Smooth muscle cell of the pulmonary artery (primary cell): ENCODE measurements at places on chromosomes 7 and 10. TPM values are rescaled to one million over a fixed set of nuclear protein-coding genes. Genes with fewer than 3 reads are reported as not detected.

Gene ZNF485
- 1.6 and 2.7 TPM in 2 replicates for total RNA-seq

Gene NEBL
- 0.65 TPM in 1 of 2 replicates, not detected in the other for total RNA-seq

Gene PON3
- 0.13 TPM in 1 of 2 replicates, not detected in the other for total RNA-seq

Gene DYNC1I1
- total RNA-seq: 1.0 and 1.5 TPM in 2 replicates

Gene COL13A1
- total RNA-seq: 5.0 and 38.9 TPM in 2 replicates

Gene BMPER
- total RNA-seq: 18.8 and 40.1 TPM in 2 replicates

Gene SP4
- 4.8 and 6.8 TPM in 2 replicates for total RNA-seq

Gene AGR2
- total RNA-seq: not detected in 2 replicates

Gene GPR158
- 0.26 and 0.33 TPM in 2 replicates for total RNA-seq

Gene FGFBP3
- 0.33 and 0.36 TPM in 2 replicates for total RNA-seq

Gene AFAP1L2
- total RNA-seq: 0.17 and 1.2 TPM in 2 replicates

Gene SEC61A2
- 10.6 TPM in 2 replicates for total RNA-seq

Gene TAS2R60
- 0.07 TPM in 1 of 2 replicates, not detected in the other for total RNA-seq

Gene OR2A1
- 0.07 and 0.33 TPM in 2 replicates for total RNA-seq

Gene DNAH11
- total RNA-seq: 0.92 and 2.5 TPM in 2 replicates

Gene CFAP46
- 0.20 and 0.26 TPM in 2 replicates for total RNA-seq
